Coronary artery (tissue), 2 donors: ENCODE measurements at places on chromosomes 3 and 15.

DNA sequence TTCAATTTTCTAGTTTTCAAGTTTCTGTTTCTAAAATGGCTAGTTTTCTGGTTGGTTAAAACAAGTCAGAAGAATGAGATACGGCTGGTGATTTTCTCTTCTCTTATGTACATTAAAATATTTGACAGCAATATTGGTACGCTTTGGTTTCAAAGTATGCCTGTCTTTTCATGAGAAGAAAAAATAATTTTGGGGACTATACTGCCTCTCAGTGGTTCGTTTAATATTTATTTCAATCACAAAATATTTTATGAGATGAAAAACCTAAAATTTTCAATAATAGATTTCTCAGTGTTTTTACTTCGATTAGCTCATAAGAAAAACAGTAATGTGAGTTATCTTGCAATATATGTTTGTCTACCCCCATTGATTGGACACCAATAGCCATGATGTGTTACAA lies 72.8 kb upstream of the AADACL2 start:
- no peak for DNase-seq

- DNase-seq: no peak
Observed at GRCh38 chr3:186493525-186494255, 50.5 kb downstream of the CRYGS start.

DNA sequence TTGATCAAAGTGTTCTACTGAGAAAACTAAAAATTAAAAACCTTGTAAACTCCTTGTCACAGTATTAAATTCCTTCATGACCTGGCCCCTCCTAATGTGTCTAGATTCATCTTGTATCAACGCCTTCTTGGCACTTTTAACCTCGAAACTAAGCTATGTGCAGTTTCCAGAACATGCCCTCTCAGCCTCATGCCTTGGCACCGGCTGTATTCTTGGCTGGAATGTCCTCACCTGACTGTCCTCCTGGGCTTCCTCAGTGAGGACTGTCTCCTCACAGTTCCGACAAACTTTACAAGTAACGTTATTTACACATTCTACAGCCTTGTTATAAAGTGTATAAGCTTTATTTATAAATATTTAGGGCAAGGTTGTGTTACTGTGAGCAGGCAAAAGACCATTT lies 196.5 kb upstream of the SLC2A2 start:
- no peak for DNase-seq

DNA sequence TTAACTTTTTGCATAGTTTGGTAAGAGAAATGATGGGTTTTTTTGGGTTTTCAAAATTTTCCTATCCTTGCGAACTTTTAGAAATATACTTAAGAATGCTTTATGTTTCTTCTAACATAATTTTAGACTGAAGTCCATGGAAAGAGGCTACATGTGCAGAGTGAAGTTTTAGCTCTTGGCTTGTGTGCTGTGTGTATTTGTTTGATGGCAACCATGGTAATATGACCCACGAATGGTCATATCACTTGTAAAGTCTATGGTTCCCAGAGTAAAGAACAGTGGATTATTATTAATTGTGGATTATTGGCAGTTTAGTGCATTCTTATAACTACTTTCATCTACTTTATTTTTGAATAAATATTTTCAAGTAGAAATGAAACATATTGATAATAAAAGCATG lies 124.0 kb upstream of the GOLGA6L4 start:
- DNase-seq: no peak

DNA sequence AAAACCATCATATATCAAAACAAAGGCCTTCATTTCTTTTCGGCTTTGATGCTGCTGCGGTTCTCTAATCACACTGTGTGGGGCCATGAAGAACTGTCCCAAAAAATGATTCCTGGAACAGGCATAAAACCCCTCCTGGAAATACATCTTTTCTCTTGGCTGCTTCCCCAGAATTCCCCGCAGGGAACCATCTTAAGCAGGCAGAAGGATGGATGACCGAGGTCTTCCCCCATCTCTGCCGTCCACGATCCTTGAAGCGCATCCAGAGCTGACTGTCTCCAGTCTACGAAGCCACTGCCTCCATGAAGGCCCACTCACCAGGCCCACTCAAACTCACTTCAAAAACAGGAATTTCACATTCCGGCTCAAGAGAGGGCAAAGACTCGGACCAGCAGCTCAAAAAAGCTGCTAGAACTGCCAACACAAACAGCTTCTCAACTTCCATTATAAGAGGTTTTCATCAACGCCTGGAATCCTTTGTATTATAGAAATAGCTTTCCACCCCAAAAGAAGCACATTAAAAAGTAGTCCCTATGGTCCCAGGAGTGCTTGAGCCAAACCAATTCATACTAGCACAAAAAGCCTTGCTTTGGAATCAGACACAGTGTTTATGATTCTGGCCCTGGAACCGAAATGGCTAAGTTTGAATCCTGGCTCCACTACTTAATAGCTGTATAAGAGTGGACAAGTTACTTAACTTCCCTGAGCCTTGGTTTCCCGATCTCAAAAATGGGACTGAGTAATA lies 487.5 kb upstream of the WNT5A start:
- no peak for DNase-seq

DNA sequence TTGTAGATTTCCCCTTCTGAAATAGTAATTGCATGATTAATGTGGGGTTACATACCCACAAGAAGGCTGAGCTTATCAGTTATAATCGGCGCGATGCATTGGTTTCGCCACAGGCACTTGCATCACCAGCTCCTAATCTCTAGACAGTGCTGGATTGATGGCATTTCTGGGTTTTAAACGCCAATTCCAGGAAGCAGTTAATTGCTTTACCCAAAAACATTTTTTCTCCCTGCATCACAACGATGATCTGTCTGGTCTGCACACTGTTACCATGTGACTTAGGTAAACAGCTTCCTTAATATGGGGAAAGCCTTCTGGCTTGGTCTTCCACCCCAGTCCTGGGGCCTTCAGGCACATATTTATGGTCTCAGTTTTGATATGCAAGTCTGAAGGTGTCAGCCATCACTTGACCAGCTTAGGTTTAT lies 70.0 kb upstream of the HEG1 start:
- no peak for DNase-seq

DNA sequence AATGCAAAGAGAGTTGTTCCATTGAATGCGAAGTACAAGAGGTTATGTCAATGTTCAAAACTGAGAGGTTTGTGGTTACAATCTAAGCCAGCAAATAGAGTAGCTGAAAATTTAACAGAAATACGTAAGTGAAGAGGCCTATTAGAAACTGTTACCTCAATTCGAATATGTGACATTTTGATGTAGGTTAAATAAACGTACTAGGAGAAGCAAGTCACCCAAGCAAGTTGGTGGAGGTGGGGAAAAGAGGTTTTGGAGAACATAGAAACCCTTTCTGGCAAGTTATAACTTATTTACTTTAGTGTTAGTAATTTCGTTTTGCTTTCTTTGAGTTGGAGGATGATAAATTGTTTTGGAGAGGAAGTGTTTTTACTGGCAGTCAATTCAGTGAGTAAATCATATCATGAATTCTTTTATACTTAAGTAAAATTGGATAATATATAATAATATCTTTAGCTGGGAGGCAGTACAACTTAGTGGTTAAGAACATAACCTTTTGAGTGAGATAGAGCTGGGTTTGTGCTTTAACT lies 91.2 kb upstream of the NAALADL2 start:
- DNase-seq: no peak

GRCh38 chr3:20136231-20136630 lies 49.8 kb downstream of the SGO1 start:
- DNase-seq: no peak

DNA sequence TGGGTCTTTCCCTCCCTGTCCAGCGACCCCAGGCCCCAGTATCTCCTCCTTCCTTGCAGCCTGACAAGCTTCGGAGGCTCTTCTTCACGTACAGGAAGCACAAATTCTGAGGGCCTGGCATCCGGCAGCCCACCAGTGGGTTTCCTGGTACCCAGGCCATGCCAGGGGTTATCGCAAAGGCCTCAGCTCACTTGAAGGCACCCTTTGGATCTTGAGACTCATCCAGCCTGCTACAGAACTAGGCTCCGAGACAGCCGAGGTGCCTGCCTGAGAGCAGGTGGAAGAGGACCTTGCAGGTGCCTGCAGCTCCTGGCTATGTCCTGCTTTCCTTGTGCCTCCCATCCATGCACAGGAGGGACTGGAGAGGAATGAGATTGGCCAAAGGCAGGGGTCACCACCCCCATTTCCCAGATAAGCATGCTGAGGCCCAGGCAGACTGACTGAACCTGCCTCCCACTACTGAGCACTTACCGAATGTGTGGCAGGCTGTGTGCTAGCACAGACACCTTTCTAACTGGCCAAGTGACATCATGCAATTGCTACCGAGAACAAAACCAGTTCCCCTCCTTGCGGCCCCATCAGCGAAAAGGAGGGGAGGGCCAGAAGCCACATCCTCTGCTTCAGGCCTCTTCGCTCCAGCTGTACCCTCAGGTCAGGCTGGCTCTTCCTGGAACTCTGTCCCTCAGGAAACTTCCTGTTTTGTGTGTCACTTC lies 11.2 kb downstream of the SH2D7 start:
- no peak for DNase-seq
